Astrocyte of the cerebellum (primary cell): ENCODE measurements at places on chromosomes 7 and 10.

DNA sequence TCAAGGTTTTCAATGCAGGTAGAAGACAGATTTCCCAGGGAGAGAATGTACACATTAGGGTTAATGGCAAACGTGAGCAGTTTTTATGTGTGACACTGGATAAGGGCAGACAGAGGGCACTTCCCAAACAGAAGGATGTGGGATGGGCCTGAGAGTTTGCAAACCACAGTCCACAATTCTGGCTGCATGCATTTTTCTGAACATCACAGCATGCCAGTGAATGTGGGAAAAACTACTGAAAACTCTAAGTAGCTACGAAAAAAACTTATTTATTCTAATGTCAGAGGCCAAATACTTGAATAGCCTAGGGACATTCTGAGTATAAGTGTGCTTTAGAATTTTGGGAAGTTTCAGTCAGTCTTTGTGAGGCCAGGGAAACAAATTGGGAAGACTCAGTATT, 145.9 kb downstream of the NRCAM start:
- DNase-seq: peak; percentile 53

DNA sequence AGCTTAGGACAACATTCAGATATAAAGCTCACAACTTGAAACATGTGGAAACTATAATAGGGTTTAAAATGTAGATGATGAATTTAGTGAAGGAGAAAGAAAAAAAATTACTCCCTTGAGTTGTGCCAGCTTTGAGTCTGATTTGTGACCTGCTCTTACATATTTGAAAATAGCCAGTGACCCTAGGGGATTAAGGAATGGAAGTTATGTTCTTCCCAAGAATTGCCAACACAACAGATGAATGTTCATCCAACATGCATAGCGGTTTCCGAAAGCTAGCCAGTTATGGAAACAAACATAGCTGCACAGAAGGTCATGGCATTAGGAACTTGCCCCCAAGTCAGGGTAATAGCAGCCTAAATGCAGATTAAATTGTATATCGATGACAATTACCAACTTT, 10.8 kb downstream of the TMEM196 start:
- no peak for DNase-seq

GRCh38 chr10:122087436-122087835, 98.5 kb downstream of the TACC2 start:
- no peak for DNase-seq

DNA sequence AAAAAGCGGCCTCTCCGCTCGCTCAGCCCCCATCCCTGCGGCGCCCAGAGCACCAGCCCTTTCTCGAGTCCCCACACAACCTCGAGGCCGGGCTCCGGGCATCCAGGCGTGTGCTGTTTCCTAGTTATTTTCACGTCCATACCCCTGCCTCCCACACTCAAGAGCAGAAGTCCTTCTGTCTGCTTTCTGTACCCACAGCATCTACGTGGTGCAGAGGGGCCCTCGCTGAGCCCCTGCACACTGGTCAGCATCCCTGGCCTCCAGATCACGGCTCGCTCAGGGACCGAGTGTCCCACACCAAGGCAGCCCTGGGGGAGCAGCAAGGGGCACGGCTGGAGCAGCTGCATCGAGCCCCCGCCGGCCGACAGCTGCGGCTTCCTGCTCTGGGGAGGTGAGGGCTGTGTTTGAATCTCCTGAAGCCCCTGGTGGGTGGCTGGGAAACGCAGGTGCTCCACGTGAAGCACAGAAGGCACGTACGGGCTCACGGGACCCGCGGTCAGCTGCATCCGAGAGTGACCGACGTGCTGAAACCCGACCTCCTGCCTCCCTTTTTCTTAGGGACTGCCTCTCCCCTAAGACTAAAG, 333.1 kb downstream of the DNAJB6 start:
- no peak for DNase-seq

GRCh38 chr7:24572393-24572996, 757 bp upstream of the PALS2 start:
- DNase-seq: peak; percentile 33

GRCh38 chr7:117807676-117808075, 65.6 kb downstream of the CTTNBP2 start:
- no peak for DNase-seq

DNA sequence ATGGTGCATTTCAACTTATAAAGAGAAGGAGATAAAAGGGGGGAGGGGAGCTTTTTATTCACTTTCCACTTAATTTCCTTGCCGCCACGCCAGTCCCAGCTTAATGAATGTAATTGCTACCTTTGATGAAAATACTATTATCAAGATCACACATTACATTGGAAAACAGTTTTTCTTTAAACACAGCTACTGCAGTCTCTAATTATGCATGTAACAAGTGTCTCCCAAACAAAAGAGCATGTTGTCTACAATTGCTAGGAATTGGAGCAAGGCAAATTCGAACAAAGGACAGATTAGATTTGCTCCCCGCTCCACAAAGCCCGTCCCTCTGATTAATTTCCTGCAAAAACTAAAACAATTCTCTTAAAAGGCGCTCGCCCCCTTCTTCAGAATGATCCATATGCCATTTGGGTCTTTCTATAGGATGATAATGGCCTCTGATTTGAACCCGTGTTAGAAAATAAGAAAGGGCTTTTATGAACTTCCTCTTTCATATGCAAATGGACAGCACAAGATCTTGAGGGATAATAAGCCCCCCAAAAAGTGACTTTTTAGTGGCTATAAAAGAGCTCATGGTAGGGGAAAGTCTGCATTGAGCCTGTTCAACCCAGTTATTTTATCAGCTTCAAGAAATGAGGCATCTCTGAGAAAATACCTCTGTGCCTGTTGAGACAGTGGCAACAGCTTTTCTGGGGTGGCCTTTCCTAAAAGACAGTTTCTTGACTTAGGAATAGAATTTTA, 60.6 kb downstream of the ACADSB start:
- DNase-seq: no peak

DNA sequence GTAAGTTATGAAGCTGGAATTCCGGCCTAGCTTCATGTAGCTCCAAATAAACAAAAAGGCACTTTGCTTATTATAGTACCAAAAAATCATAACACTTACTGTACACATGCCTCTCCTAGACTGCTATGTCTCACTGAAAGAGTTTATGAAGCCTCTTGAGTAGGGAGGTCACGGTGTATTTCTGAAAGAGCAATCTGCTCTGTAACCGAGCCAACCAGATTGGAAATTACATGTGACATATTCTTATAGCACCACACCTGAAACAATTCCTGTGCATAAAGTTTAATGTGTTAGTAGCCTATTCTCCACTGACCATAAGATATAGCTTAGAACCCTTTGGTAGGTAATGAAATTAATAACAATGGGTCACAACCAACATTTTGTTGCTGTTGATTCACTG, 1.3 kb upstream of the FAM3C start:
- no peak for DNase-seq

- DNase-seq: no peak
Measured at GRCh38 chr10:25097669-25098411, 77.0 kb upstream of the GPR158 start.

- no peak for DNase-seq
Measured at GRCh38 chr7:75861636-75862035, 17.2 kb upstream of the RHBDD2 start.

- DNase-seq: no peak
Measured at GRCh38 chr7:51238981-51239495, 77.6 kb downstream of the COBL start.

- no peak for DNase-seq
Measured at GRCh38 chr10:63286754-63287264, 153.7 kb downstream of the NRBF2 start.

GRCh38 chr10:96152437-96152836, 22.3 kb downstream of the ZNF518A start:
- DNase-seq: no peak

DNA sequence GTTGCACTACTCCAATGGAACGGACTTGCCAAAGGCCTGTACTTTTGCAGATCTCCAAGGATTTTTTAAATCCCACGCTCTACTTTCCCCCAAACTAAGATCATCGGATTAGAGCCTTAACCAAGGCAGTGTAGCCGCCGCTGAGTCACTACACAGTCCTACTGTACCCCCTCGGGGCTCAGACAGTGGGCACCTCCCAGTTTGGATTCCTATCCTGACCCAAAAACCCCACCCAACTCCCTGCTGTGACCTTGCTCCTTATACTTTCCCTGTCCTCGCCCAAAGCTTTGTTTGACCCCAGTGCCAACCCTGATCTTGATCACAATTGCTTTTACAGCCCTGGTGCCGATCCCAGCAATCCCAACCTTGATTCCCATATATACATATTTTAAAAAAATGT, 17.5 kb upstream of the PLAU start:
- no peak for DNase-seq

GRCh38 chr10:5890452-5890915, 441 bp downstream of the FBH1 start:
- DNase-seq: no peak

DNA sequence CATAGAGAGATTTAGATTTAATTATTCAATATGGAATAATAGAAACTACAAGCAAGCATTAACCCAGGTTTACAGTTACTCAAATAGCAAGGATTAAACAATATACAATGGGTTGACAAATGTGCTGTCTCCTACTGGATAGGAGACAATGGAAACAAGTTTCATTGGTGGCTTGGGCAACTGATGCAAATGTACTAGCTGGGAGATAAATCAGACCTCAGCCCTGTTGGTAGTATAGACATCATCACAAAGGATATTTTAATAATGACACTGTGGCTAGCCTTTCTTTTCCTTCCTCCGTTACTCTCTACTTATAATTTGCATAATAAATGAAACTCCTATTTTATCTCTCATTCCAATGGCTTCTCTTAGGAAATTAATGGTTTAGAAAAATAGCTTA, 96.5 kb upstream of the DKK1 start:
- DNase-seq: no peak
